ENCODE measurements at places on chromosomes 3 and 15.

GRCh38 chr15:39513936-39514335 lies 66.9 kb upstream of the THBS1 start:
- DNase-seq = no peak

GRCh38 chr15:50675535-50676144 lies 11.0 kb downstream of the TRPM7 start:
- DNase-seq = no peak

- DNase-seq = no peak
Observed at GRCh38 chr3:182895513-182896112, 84.7 kb downstream of the DCUN1D1 start.

DNA sequence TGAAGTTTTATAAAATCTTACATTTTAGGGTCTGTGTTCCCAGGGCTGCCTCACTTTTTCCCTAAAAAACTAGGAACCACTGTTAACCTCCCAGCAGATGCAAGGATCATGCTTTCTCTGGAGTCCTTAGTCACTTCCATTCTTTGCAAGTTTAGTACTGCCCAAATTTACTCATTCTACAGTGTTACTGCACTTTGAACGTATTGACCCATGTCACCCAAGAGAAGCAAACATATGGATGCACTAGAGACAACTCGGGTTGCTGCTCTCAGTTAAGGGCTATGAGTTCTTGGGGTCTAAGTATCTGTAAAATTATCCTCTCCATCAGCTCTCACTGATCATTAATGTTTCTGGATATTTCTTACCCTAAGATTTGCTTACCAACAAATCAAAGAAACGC lies 59.0 kb downstream of the LEO1 start:
- DNase-seq = no peak

DNA sequence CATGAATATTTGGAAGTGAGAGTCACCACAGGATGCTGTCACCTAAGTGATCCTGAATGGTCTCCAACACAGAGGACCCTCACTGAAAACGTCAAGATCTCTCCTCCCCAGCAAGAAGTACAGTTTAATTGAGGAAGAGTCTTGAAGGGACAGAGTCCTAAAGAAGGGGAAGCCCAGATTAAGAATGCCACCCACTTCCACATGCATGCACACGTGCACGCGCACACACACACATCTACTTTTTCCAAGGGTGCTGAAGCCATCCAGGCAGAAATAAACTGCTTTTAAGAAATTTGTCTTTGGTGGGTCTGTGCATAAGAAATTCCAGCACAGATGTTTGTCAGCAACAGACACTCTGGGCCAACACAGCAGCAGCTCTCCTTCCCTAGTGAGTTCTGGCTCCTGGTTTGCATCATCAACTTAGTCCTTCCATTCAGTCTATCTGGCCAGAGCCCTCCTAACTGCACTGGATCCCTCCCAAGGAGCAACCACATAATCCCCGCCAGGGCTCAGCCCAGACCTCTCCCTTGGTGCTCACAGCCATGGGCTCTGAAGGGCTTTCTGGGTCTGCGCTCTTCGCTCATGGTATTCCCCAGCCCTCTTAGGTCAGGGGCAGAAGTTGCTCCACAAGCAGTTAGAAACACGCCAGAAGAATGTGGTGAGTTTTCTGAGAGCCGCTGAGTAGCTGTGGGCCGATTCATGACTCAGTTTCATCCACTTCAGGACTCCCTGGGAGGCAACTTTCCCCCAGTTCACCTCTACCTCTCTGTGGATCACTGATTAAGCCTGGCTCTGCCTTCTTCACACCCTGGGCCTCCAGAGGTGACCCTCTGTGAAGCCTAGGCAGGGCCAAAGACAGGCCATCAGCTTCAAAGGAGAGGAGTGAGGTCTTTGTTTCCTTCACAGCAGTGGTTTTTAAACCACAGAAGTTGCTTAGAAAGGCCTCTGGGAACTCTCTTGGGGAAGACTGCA lies 132.6 kb upstream of the LIPC start:
- DNase-seq = no peak

DNA sequence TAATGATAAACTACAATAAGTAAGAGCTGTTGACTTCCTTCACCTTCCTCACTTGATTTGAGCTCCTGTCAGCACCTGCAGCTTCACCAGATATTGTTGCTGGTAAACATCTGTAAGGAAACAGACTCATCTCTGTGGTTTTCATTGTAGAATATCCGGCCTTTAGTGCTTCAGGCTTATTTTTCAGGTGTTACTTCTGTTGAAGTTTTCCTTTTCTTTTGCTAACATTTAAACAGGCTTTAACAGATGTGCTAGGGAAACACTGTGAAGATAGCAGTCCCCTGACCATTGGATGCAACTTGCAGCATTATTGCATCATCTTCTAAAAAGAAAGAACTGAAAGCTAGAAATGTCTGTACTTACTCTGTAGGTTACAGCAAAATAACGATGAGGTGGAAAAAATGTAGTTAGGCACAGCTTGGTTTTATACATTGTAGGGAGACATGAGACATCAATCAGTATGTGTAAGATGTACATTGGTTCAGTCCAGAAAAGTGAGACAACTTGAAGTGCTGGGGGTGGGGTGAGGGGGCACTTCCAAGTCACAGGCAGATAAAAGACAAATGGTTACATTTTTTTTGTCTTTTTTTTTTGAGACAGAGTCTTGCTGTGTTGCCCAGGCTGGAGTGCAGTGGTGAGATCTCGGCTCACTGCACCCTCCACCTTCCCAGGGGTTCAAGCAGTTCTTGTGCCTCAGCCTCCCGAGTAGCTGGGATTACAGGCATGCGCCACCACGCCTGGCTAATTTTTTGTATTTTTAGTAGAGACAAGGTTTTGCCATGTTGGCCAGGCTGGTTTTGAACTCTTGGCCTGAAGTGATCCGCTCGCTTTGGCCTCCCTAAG lies 10.2 kb downstream of the EDEM1 start:
- DNase-seq = peak; percentile 31

GRCh38 chr3:146881356-146881755 lies 276.2 kb upstream of the PLSCR5 start:
- DNase-seq = no peak

- no peak for DNase-seq
Observed at GRCh38 chr15:37058316-37058985, 41.9 kb downstream of the MEIS2 start.

- DNase-seq = no peak
Observed at GRCh38 chr15:78018946-78019644, 58.4 kb downstream of the TBC1D2B start.

GRCh38 chr3:109922856-109923255 lies 585.5 kb upstream of the DPPA4 start:
- DNase-seq = no peak

- peak; percentile 60 for DNase-seq
Observed at GRCh38 chr3:126679318-126679751, 24.4 kb upstream of the TXNRD3 start.

- DNase-seq = no peak
Observed at GRCh38 chr15:68580883-68581155, 2.0 kb downstream of the CORO2B start.

- DNase-seq = no peak
Observed at GRCh38 chr15:78361771-78362506, 21.8 kb downstream of the CRABP1 start.
